ENCODE measurements at places on chromosomes 13 and 19.

DNA sequence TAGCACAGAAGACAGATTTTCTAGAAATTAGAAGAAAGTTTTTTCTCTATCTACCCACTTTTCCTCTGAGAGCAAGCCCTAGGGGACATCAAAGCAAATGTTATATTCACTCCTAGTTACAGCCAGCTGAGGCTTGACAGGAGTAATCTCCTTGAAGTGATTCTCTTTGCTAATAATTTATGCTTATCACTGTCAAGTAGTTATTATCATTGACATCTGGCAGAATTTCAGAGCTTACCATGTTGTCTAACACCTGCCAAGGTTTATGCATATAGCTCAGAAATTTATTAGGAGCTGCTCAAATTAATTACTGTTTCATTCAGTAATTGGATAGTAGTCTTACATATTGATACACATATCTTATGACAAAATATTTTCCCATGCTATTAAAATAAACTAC, 465.9 kb upstream of the ATXN8OS start:
- DNase-seq, result no peak

DNA sequence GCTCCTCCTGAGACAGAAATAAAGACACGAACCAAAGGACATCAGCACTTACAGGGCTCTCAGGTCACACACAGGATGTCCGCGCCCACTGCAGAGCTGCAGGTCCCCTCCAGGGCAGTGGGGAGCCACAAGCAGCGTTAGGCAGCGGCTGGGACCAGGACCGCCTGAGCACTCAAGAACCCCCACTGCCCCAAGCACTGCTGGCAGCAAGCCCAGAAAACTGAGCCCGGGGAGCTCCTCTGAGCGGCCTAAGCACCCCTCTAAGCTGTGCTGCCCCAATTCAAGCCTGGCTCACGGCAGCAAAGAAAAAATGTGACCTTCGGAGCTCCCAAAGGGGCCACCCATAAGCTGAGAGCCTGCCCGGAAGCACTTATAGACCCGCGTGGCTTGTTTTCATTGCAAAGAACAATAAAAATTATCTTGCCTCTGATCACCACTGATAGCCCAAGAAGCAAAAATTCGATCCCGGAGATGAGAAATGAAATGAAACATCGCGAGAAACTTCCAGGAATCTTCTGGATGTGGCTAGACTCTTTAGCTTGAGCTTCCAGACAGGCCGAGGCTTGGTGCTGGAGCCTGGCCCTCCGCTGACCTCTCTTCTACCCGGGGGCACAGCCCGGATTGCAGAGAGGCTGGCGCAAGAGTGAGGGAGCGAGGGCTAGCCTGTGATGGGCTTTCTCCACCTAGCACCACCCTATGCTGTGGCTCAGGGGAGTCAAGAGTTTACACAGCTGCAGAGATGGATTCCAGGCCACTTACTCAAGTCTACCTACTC, 6.3 kb downstream of the DPP9 start:
- no peak for DNase-seq

DNA sequence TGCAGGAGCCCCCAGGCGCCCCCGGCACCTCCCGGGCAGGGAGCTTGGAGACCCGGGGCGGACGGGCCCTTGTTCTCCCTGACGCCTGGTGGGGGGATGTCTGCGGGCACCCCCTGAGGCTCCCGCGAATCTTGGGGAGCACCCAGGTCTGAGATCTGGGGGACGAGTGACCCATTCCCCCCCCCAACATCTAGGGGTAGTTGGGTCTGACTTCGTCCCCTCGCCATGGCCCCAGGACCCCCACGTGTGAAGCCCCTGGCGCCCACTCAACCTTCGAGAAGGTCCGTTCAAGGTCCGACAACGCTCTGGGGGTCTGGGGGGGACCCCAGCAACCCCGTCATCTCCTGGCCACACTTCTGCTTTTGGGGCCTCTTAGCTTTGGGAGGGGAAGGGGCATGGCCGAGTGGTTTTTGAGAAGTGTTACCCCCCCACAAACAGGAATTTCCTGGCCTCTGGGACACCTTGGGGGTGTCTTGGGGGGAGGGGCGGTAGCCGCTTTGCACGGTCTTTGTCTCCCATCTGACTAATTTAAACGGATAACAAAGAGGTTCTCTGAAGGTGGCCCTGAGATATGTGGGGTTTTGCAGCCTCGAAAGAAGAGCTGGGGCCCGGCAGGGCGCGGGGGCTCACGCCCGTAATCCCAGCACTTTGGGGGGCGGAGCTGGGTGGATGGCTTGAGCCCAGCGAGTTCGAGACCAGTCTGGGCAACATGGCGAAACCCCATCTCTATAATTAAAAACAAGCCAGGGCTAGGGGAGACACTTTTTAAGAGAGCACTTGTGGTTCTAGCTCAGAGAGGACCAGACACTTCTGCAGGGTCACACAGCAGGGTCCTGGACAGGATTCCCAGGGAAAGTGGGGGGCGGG, 608 bp downstream of the CNN2 start:
- DNase-seq, result no peak

DNA sequence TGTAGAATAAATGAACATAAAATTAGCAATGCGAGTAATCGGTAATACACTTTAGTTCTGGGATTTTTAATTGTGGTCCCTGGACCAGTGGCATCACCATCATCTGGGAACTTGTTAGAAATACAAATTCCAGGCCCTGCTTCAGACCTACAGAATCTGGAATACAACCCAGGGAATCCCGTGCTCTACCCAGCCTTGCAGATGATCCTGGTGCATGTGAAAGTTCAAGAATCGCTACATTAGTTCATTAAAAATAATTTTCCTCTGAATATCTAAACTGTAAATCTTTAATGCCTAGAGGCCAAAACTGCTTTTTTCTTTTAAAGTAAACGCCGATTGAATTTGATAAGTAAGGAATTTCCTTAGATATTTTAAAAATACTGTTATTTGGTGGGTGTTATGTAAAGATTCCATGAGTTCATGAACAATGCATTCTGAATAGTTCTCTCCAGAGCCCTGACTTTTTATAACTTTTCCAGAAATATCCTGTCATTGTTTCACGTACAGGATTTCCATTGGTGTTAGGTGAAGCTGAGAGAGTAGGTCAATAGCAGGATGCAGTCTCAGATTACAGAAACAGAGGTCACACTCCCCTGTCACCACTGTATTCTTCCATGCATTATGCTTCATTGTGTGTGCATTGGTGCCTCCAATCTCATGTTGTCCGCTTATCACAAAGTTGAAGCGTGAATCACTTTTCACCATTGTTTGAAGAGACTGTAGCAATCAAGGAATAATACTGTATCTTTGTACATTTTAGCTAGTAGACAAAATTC, 596.5 kb upstream of the KLF12 start:
- DNase-seq, result no peak

DNA sequence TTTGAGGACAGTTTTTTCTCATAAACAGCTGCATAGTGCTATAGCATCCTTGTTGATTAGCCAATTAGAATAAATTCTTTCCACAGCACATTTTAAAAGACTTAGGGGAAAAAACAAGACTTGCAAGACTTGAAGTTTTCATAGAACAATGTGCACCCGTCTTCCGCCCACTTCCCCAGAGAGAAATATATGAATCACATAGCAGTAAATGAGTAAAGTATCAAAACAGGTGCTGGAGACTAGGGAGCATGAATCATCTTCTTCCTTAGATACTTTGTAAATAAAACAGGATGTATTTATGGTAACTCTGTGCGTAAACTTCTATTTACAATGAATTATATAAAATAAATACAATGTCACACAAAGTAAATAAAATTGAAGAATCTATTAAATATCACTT, 75.1 kb downstream of the COL4A2 start:
- DNase-seq, result no peak

DNA sequence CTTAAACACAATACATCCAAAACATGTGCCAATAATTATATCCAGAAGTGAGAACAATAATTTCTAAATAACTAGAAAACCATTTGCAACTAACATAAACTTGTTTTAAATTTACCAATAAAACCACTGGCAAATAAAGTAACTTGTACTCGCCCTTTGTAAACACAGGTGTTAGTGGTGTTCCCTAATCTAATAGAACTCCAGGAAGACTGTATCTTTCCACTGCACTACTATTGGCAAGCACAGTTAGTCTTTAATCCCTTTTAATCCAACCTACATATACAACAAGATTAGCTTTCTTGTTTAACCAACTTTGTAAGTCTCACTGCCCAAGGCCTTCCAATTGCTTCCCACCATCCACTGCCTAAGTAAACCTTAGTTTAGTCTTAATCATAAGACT, 79.5 kb downstream of the PCDH9 start:
- no peak for DNase-seq

DNA sequence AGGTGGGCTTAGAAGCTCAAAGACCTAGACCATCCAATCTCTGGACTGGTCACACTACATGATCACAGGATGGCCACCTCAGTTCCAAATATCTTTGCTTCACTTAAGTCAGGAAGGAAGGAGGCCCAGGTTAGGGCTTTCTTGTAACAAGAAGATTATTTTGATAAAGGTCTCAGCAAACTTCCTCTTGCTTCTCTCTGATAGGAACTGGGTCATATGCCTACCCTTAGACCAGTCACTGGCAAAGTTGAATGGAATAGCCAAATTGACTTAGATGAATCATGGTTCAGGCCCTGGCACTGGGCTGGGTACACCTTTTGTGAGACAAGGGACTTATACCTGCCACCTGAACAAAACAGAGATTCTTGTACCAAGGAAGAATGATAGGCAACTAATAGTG, 11.0 kb downstream of the FRY start:
- DNase-seq, result no peak

DNA sequence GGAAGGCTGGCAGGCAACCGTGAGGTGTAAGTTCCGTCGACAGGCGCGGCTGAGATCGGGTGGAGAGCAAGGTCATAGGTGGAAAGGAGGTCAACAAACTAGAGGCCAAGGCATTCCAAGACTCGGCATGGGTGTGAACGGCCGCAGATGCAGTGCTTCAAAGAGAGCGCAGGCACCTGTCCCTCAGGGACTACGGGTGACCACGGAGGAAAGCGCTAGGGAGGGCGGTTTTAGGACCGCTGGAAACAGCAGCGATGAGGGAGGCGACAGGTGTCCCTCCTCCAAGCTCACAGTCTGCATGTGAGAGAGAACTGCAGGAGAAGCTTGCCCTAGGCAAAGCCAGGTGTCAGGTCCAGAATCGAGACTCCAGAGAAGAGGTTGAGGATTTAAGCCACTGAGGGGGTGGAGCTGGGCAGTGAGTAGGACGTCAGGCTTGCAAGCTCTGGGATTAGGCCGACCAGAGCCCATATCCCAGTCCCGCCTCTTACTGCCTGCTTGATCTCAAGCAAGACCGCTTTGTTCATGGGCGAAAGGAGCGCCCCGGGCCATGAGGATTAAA, 1.6 kb upstream of the MLNR start:
- no peak for DNase-seq

DNA sequence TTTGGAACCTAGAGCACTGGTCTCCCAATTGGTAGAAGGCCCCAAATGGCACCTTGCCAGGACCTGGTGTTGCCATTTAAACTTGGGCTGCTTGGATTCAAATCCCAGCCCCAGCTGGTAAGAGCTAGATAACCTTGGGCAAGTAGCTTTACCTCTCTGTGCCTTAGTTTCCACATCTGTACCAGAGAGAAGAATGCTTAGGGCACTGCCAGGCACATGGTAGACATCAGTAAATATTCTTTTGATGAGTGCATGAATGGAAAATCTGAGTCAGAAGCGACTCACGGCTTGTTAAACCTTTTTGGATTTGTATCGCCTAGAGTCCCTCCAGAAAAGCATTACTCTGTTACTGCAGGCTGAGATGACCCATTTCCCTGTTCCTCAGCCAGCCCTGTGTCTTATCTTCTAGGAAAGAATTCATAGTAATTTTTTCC, 90.9 kb downstream of the SIPA1L3 start:
- no peak for DNase-seq

DNA sequence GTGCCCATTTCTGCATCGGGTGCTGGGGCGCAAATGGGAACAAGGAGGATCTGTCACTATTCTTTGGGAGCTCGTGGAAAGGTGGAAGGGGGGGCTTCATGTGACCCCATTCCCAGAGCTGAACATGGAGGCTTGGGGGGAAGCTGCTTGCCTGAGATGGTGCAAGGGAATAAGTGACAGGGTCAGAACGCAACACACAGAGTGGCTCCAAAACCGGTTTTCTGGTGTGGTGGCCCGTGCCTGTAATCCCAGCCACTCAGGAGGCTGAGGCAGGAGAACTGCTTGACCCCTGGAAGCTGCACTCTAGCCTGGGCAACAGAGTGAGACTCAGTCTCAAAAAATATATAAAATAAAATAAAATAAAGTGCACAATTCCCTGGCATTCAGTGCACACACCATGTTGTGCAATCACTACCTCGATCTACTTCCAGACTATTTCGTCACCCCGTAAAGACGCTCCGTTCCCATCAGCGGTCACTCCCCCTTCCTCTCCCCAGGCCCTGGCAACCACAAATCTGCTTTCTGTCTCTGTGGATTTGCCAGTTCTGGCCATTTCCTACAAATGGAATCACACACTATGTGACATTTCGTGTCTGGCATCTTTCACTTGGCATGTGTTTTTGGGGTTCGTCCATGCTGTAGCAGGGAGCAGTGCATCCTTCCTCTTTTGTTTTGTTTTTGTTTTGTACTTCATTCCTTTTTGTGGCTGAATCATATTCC, 18.2 kb upstream of the COMP start:
- no peak for DNase-seq

DNA sequence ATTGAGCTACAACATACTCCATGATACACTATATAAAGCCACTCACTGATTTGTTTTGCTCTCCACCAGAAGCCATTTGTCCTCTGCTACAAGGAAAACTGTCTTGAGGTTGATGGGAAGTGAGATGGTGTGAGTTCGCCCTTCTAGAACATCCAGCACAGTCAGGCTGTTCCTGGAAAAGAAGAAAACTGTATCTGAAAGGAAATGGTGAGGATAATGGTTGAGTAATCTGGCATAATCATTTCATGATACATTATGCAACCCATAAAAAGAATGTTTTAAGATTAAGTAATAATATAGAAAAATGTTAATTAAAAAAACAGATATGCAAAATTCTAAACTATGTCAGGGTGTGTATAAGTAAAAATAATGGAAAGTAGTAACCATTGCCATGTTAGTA, 233.9 kb downstream of the RGCC start:
- no peak for DNase-seq

GRCh38 chr13:50277127-50277526, 261.9 kb downstream of the KCNRG start:
- no peak for DNase-seq

GRCh38 chr13:44412346-44412935, 38.8 kb downstream of the SERP2 start:
- DNase-seq, result no peak

- DNase-seq, result no peak
Observed at GRCh38 chr13:38366954-38367645, 17.4 kb downstream of the UFM1 start.

Measured in NT2/D1 (cell line).